ENCODE measurements at places on chromosomes 3 and 15.

DNA sequence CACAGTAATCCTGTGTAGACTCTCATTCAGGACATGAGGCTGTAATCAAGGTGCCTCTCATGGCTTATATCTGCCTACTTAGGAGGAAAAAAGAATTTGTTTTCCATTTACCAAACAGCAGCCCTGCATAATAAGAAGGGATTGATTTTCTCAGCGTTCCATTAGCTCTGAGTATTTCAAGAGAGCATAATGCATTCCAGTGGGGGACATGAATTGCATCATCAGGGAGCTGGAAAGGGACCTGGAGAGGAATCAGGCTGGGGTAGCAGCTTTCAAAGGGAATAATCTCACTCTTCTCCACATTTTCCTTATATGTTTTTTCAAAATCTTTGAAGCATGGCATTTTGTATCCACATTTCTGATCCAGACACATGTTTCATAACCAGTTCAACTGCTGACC lies 150.6 kb upstream of the ANKRD28 start:
- no peak for DNase-seq

DNA sequence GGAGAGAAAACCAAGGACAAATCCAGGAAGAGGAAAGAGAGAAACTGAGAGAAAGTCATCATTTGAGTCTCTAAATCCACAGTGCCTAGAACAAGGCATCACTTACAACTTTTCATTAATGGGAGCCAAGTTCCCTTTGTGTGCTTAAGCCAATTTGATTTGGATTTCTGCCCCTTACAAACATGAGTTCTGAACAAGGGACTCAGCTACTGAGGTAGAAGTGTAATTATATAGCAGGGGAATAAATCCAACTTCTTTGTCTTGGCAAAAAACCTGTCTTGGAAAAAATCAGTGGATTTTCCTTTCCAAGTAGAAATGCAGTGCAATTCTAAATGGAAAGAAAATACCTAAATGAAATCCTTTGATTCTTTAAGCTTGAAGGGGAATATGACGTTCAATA lies 307.2 kb upstream of the CNTN3 start:
- DNase-seq, result no peak

DNA sequence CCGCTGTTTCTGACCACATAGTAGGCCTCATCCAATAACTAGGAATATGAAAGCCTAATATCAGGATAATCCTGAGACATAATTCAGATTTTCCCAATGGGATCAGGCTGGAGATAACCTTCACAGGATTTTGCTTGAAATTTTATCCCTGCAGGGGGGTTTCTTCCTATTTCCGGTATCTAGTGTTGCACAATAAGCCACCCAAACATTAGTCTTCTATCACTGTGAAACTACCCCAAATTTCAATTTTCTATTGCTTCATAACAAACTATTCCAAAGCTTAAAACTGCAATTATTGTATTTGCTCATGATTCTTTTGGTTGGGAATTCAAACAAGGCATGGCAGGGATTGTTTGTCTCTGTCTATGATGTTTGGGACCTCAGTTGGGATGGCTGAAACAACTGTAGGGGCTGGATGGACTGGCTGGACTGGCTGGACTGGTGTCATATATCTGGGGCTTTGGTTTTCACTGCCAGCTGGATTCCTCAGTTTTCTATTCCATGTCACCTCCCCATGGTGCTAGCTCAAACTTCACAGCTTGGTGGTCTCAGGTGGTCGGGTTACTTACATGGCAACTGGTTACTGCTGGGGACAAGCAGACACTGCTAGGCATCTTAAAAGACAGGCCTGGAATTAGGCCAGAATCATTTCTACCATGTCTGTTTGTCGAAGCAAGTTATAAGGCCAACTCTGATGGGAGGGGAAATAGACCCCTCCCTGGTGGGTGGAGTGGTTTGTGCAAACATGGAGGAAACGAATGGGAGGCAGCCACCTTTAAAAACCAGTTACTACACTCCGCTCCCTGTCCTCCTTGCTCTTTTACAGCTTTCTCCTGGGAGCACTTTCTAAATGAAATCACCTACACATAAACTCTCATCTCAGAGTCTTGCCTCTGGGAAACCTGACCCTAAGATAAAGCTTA lies 88.2 kb upstream of the STT3B start:
- DNase-seq, result no peak

- no peak for DNase-seq
These were observed 33.3 kb downstream of the PEAK1 start for GRCh38 chr15:77386626-77387025.

- DNase-seq, result no peak
These were observed 28.8 kb upstream of the ANP32A start for GRCh38 chr15:68849497-68849896.

GRCh38 chr3:34973586-34973985 lies 665.7 kb upstream of the ARPP21 start:
- DNase-seq, result no peak

DNA sequence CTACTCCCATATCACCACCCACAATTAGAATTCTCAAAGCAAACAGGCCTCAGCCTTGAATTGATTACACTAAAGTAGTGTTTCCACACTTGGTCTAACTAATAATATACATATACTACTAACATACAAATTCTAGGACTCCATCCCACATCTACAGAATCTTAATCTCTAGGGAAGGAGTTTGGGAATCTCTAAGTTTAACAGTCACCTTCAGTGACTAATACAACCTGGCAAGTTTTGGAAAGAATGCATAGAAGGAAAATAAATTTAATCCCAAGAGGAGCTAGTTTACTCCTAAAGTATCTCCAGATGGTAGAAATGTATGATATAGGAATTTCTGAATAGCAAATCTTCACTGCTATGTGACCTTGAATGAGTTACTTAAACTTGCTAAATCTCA lies 9.1 kb downstream of the CLPX start:
- DNase-seq, result no peak

DNA sequence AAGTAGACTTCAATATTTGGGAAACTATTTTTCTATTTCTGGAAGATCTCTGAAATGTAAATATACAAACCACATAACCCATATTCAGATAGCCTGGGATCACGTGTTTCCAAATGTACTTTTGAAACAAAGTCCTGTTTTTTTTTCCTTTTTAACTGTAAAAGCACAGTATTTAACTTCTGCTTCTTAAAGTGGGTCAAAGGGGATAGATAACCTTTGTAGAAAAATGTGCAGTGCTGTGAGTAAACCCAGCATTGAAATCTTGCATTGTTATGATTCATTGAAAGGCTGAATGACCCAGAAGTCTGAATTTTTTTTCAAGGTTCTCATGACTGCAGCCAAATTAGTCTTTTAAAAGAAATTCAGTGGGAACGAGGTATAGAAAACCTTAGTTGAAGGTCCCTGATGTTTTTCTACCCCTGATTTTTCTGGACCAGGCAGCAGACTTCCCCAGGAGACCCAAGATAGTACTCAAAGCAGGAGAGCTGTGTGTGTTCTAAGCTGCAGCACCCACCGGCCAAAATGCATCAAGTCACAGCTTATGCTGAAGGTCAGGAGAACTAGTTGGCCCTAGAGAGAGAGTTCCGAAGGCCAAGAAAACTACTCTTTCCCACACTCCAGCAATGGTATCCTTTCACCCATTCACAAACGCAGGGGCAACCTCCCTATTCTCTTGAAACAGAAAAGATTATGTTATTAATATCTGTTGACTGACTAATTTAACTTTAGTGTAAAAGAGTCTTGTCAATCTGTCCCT lies 43.6 kb upstream of the APH1B start:
- no peak for DNase-seq

GRCh38 chr3:160643994-160644393 lies 33.0 kb upstream of the ARL14 start:
- DNase-seq, result no peak

- no peak for DNase-seq
These were observed 3.1 kb downstream of the RCCD1 start for GRCh38 chr15:90957791-90958190.

- no peak for DNase-seq
These were observed 120.8 kb downstream of the FEZF2 start for GRCh38 chr3:62252438-62253157.

DNA sequence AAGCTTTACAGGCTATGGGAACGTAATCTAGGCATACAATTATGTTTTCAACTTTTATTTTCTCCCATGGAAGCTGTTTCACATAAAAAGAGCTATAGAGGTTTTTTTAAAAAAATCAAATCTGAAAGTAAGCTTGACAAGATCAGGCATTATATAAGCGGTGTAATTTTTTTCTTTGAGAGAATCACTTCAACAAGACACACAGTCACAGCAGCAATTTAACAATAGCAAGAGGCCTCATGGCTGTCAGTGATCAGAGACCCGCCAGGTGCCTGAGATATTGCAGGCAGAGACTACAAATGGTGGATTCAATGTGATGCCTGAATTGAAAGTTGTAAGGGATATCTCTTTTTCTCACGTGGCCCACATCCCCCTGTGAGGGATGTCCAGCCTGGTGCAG lies 270.5 kb upstream of the TBC1D5 start:
- no peak for DNase-seq

- no peak for DNase-seq
These were observed 5.2 kb downstream of the PARP3 start for GRCh38 chr3:51947215-51947900.

GRCh38 chr3:148932972-148933371 lies 58.4 kb upstream of the GYG1 start:
- DNase-seq, result no peak

DNA sequence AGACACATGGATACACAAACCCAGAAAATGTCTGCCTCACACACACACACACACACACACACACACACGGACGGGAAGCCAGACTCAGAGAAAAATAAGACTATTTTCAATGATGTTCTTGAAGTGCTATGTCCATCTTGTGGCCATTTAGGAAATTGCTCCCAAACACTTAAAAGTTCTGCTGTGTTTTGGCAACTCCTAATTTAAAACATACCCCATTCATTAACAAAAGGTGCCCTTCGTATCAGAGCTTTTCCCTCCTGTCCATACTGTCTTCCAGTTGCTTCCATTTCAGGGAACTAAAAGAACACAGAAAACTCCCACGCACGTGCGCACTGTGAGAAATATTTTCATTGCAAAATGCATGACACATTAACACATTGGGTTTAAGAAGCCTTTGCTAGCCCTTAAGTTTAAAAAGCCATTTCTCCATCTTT lies 44.6 kb downstream of the SLC12A1 start:
- DNase-seq, result no peak

DNA sequence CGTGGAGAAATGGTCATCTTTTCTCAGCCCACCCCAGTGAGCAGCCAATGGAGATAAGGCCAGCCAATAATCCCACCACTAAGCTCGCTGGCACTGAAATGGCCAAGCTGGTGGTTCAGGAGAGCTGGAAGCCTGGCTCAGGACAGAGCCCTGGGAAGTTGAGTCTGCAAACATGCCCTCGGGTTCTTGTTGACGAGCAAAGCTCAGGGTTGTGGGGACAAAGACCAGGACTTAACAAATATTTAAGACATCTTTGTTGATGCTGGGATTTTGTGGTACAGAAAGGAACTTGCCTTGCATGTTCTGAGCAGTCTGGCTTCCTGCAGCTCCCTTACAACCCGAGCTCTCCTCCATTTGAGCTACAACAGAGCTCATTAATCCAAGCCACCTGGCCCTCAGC lies 4.4 kb downstream of the FAH start:
- DNase-seq, result no peak

DNA sequence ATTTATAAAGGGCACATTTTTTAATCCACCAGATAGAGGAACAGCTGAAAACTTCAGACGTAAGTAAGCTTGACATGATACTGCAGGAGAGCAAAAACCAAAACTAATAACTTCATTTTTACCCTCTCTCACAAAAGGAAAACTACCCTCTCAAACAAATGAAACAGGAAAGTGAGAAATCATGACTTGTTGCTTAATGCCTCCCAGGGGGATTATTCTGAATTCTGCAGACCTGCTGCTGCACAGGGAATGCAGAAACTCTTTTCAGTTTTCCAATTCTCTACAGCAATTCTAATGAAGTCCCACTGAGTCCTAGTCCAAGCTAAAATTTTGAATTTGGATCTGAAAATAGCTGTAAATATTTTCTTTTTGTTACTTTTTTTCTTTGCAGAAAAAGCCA lies 637.1 kb upstream of the CCDC54 start:
- no peak for DNase-seq

DNA sequence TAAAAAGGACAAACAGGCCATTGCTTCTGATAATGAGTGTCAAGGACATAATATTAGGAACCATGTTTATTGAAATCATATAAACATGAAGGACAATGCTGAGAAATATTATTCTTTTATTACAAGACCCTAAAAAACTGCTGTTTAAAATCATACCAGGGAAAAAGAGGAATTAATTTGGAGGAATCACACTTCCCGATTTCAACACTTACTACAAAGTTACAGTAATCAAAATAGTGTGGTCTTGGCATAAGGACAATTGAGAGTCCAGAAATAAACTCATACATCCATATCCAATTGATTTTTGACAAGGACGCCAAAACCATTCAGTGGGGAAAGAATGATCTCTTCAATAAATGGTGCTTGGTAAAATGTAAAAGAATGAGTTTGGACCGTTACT lies 13.0 kb downstream of the CYP1A1 start:
- no peak for DNase-seq

- no peak for DNase-seq
These were observed 35.3 kb upstream of the TUBGCP5 start for GRCh38 chr15:23074684-23075083.

DNA sequence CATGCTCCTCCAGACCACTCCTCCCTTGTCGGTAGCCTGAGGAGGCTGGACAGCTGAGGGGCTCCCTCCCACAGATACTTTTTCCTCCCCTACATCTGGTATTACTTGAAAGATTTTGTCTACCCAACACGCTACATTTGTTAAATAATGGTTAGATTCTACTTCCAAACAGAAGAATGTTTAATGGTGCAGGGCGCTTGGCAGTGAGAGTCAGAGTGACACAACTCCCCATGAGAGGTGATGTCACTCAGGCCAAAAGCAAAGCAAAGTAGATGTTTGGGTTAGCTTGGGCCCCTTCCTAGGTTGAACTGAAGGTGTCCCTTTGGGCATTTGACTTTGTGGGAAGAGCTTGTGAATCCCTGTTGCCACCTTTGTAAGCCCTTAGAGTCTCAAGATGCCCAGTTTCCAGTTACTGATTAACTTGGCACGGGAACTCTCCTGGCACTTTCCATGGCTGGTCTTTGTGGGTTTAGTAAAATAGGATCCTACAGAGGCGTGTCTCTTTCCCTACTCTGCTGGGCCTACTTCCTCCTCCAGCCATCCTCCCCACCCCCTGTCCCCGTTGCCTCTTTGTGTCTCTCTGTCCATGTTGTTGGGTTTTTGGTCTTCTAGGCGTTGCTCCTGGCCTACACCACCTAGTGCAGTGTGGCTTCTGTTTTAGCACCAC lies 5.6 kb downstream of the LIMD1 start:
- no peak for DNase-seq

DNA sequence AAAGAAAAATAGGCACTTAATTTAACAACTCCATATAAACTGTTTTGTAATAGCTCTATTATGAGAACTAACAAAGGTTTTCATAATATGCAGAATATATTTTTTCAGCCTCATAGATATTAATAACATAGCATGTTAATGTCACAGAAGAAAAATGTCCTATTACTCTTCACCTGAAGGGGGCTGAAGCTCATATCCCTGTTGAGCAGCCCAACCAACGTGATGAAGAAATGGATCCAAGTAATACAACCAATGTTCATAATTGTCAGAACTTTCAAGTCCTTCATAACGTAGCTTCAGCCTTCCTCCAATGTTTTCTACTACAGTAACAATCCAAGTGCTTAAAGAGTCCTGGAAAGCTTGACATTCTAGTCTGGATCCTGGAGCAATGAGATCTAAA lies 34.5 kb upstream of the STIMATE start:
- no peak for DNase-seq

GRCh38 chr3:33061782-33062181 lies 35.2 kb downstream of the GLB1 start:
- no peak for DNase-seq

All from activated CD8-positive, alpha-beta memory T cell treated with anti-CD3 and anti-CD28 coated beads, Interleukin-2, amount 50 U/mL, for 48 hours (primary cell).